Immature natural killer cell (primary cell): ENCODE measurements at places on chromosomes 5 and 9. TPM values are rescaled to one million over a fixed set of nuclear protein-coding genes. Genes with fewer than 3 reads are reported as not detected.

The AHRR gene
- polyA plus RNA-seq, result 0.16 TPM

The GARIN3 gene
- polyA plus RNA-seq, result not detected

The NMUR2 gene
- not detected for polyA plus RNA-seq

The ADAMTS13 gene
- 0.33 TPM for polyA plus RNA-seq

The CTSV gene
- not detected for polyA plus RNA-seq

DNA sequence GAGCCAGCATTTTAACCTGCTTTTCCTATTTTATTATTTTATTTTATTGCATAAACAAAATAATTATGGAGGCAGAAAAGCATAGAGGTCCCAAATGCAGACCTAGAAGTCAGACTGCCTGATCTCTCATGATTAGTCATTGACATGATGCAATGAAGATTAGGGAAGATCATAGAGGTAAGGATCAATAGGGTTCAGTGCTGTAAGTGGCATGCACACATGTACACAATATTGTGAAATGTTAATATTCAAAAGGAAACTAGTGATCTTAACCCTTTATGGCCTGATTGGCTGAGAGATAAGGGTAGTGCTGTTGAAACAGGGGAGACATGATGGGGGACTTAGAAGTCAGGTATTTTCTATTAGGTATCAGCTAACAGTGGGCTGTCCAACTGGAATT lies 1.1 kb upstream of the FRRS1L start:
- no peak for DNase-seq

- DNase-seq, result no peak
These were observed 17.6 kb upstream of the FCHO2 start for GRCh38 chr5:72938206-72938605.

- no peak for DNase-seq
These were observed 51.6 kb upstream of the LIFR start for GRCh38 chr5:38607930-38608564.

DNA sequence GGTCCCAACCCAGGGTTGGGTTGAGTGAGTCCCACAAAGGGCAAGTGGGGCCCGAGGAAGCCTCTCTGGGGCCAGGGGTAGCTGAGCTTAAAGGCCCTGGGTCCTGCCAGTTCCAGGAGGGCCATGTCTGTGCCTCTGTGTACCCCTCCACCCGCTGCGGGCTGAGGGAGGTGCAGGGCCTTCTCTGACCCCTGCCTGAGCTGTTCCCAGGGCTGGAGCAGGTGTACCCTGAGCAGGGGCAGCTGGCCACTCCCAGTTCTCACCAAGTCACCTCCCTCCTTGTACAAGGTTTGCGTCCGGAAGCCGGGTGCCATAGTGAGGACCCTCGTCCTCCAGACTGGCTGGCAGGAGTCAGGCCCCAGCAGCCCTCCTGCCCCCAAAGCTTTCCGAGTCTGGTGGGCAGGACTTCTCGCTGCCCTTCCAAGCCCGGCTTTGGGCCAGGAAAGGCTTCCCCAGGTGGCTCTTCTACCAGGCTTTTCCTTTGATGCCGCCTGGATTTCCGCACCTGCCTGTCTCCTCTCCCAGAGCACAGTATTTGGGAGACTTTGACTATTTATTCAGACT lies 9.2 kb upstream of the ENDOG start:
- no peak for DNase-seq
